ENCODE measurements at places on chromosomes 1 and 21.
A peak's percentile ranks its signal among the peaks of the same experiment; 100 is the strongest.

DNA sequence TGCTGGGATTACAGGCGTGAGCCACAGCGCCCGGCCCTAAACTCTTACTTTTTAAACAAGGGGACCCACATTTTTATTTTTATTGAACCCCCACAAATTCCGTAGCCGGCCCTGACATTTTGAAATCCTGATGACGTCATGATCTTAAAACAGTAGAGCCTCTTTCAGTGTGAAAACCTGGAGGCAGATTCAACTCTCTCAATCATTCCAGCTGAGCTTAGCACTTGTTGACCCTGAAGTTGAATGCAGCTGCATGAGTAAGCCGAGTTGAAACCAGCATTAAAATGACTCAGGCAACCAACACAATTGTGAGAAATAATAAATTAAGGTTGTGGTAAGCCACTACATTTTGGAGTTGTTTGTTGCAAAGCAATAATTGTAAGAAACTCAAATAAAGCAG lies 93.9 kb upstream of the ADGRL4 start:
- DNase-seq, result peak; percentile 75

GRCh38 chr1:246308533-246309075 lies 198.5 kb downstream of the SMYD3 start:
- no peak for DNase-seq

DNA sequence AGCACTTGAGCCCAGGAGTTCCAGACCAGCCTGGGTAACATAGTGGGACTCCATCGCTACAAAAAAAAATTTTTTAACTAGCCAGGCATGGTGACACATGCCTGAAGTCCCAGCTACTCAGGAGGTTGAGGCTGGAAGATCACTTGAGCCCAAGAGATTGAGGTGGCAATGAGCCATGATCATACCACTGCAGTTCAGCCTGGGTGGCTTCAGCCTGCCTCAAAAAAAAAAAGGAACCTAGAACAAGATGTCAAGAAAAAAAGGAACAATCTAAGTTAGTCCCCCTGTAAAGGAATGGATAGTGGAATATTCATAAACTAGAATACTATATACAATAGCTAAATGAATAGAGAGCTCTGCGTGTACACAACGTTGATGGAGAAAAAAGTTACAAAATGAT lies 14.4 kb downstream of the NSL1 start:
- no peak for DNase-seq

- no peak for DNase-seq
Measured at GRCh38 chr1:5493851-5494311, 498.3 kb downstream of the NPHP4 start.

DNA sequence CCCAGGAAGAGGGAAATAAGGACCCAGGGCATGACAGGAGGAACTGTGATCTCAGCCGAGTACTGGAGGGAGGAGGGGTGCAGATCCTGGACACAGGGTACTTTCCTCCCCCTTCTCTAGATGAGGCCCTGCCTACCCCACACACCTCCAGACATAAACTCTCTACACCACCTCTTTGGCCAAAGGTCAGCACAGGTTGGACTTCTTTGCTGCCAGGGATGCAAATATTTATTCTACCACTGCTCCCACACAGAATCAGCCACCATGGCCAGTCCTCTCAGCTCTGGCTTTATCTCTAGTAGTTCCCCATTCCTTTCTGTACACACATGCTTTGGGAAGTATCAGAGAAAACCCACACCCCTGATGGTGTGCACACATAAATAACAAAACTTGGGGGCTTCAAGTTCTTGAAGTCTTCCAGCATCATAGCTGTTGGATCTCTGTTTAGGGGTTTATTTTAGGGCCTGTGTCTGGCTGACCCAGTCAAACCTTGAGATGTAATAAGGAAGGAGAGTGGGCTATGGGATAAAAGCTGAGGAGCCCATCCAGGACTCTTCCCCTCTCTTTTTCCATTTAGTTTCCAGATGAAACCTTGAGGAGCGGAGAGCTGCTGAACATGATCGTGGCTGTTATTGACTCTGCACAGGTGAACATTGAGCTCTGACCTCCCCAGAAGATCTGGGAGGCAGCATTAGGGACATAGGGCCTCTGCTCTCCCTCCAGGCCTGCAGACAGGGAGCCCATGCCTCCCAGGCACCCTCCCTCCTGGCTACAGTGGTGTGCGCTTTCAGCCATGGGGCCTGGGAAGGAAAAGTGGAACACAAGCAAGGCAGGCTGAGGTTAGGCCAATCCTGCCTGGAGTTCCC lies 6.7 kb upstream of the SLC27A3 start:
- no peak for DNase-seq

GRCh38 chr1:204065174-204065985 lies 7.5 kb upstream of the SOX13 start:
- peak; percentile 40 for DNase-seq

- DNase-seq, result peak; percentile 20
Measured at GRCh38 chr1:20974951-20975350, 187.8 kb upstream of the HP1BP3 start.

DNA sequence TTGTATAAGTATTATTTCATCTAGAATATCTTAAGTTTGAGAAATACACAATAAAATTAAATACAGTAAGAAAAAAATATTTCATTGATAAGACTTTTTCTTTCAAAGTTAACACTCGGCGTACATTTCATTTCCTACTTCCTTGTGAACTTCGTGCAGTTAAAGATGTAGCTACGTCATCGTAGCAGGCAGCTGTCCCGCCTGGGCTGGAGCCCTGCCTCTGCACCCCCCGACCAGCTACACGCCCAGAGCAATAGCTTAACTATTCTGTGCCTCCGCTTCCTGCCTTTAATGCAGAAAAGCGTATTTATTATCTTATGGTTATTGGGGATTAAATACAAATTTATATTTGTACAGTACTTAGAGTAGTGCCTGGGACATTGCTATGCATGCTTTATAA lies 53.5 kb downstream of the CLSTN1 start:
- no peak for DNase-seq

GRCh38 chr21:16342932-16343331 lies 613.1 kb downstream of the USP25 start:
- DNase-seq, result no peak

- DNase-seq, result no peak
Measured at GRCh38 chr1:234955107-234955731, 173.4 kb downstream of the TOMM20 start.

DNA sequence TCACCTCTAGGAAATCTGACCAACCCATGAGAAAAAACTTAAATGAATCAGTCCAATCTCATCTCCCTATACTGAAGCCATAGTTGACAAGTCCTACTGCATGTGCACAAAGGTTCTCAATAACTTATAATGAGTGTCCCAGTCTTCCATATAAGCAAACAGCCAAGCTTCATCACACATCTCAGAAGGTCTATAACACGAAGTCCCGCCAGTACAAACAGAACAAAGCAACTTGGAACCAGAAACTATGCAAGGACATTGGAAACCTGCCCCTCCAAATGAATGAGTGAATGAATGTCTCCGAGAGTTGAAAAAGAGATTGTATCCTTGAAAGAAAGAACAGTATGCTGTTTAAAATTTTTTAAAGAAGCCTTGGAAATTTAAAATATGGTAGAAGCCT lies 53.6 kb upstream of the IPO9 start:
- DNase-seq, result no peak

Measured in ELR (cell line).